ENCODE measurements at places on chromosomes 7 and 10.

- no peak for DNase-seq
Measured at GRCh38 chr7:105224884-105225651, 163.7 kb downstream of the SRPK2 start.

DNA sequence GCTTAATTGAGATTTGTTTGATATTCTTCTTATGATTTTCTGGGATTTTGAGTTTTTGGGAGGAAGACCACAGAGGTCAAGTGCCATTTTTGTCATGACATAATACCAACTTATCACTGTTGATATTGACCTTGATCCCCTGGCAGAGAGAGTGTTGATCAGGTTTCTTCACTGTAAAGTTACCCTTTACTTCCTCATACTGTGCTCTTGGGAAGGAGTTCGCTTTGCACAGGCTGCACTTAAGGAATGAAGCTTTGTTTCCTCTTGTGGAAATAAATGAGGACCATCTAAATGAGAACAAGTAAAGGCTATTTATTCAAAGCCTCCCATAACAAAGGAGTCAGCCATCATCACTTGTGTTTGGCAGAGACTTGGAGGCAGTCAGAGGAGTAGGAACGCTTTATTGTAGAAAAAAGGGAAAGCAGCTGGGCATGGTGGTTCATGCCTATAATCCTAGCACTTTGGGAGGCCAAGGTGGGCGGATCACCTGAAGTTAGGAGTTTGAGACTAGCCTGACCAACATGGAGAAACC is 16.1 kb downstream of the ST7 start:
- no peak for DNase-seq

GRCh38 chr7:50607524-50608125 is 42.4 kb upstream of the DDC start:
- no peak for DNase-seq

DNA sequence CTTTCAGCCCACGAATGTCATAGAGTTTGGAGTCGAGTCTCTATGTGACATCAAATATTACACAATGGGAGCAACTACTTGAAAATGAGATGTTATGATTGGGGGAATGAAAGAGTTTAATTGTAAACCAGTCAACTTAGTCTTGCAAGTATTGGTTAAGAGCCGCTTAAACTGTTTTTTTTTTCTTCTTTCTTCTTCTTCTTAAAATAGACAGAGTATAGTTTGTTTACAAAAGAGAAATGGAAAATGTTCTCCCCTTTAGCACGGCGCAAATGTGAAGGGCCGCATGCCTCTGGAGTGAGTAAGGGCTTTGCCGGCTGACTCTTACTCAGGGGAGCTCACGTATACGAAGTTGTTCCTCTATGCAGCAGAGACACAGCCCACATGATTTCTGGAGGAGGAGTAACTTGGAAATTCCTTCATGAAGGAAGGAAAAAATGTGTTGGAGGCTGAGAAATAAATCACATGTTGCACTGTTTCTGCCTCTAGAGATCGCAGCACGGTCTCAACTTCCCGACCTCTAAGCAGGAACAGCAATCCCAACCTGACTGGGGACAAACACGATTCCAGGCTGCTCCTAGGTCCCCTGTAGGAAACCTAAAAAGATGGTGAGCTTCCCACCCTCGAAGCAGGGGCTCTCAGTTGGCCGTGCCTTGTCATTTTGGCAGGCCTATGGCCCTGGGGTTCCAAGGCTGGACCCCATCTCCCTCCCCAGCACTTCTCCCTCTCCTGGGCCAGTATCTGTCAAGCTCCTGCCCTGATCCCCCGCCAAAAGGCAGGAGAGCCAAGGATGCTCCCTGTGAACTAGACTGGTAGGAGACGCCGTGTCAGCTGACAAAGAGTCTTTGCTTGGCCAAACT is 44.8 kb downstream of the MYOF start:
- no peak for DNase-seq

DNA sequence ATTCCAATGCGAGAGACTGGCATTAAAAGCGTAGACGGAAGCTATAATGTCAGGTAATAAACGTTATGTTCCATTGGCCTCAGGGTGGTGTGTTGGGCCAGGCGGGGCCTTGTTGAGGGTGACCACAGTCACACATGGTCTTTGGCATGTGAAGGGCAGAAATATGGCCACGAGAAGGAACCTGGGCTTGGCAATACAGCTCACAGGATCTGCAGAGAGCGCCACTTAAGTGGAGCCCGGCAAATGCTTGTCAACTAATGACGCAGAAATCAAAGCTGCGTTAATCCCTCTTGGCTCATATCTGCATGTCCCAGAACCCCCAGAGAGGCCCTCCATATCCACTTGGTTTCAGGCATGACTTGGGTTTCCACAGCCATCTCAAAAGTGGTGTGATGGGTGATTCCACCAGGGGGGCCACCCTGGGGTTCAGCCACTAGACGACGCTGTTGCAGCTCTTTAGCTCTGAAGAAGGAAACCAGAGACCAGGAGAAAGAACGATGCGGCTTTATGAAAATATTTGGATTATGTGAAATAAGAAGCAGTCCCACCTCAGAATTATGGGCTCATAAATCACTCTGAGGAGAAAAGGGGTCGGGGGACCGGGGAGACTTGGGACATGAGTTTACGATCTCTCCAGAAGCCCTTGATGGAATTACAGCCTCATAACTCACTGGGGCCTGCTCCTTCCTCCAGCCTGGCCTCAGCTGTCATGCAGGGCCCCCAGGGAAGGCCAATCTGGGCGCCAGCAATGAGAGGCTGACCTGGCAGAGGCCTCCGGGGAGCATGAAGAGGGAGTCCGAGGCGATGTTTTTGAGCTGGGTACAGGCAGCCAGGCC is 462.5 kb downstream of the PLXNA4 start:
- no peak for DNase-seq

DNA sequence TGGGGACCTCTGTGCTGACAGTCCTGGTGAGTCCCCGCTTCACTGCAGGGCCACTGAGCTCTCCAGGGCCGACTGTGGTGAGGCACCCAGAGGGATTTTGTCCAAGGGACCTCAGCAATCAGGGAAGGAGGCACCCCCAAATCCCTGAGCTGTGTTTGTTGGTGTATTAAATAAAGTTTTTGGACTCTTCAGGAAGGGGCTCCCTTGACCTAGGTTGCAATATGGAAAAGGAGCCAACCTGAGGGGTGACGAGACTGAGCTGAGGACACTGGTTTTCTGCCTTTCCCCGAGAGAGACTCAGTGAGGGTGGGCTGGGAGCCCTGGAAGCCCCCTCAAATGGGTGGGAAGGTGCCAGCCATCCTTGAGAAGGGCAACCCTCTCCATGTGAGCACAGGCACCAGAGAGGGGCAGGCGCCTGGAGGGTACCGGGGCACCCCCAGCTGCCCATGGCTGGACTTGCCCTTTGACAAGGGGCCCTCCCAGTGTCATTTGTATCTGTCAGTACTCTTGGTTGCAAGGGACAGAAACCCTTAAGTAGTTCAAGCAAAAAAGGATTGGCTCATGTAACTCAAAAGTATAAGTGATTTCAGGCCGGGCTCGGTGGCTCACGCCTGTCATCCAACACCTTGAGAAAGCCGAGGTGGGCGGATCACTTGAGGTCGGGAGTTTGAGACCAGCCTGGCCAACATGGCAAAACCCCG is 72.8 kb downstream of the C10orf105 start:
- DNase-seq, result no peak

- no peak for DNase-seq
Measured at GRCh38 chr10:9137368-9137767, 1082.9 kb downstream of the GATA3 start.

DNA sequence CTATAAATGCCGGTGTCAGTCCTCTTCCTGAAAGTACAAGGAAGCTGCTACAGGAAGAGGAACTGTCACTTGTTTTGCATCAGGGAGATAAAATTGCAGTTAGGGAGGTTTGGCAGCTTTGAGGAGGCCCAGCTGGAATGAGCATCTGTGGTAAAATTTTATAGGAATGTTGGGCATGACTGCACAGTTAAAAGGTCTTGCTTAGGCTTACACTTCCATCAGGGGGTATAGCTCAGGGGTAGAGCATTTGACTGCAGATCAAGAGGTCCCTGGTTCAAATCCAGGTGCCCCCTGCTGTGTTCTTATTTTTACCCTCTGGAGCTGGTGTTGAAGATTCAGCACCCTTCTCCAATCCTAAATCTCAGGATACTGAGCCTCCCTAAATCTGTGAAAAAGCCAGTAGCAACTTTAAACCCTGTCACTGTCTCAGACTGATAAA is 65.9 kb downstream of the ZNF467 start:
- no peak for DNase-seq

DNA sequence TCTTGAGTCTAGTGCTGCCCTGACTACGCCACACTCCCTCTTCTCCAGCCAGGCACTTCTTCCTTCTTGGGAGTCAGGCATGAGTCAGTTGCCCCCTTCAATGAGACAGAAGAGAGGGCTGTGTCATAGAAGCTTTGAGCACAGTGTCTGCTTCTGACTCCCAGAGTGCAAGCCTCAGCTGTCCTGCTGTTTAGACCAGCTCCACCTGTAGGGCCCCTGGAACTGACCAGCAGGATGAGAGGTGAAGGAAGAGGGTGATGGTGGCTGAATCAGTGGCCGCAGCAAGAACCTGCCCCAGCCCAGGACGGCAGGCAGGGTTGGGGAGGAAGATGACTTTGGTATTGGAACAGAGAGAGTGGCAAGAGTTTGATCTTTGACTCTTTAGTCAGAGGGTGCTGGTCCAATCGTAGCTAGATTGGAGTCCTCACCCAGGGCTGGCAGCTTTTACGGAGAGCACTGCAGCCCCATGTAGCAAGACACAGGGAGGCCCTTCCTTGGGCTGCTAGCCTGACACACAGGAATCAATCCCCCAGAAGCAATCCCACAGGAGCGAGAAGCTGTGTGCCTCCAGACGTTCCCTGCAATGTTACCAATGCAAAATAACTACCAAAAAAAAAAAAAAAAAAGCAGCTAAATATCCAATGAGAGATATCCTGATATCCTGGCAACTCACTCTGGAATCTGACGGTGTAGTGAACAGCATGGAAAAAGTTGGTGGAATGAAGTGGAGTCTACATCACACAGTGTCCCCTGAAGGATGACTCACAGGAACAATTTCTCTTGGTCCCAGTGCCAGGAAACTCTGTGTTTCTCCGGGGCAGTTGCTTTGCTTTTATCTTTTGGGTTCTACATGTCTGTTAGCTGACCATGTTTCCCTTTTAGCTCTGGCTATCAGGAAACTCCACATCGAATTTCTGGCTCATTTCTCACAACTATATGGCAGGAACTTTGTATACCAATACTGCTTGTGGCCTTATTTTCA is 6.9 kb downstream of the C10orf62 start:
- no peak for DNase-seq

DNA sequence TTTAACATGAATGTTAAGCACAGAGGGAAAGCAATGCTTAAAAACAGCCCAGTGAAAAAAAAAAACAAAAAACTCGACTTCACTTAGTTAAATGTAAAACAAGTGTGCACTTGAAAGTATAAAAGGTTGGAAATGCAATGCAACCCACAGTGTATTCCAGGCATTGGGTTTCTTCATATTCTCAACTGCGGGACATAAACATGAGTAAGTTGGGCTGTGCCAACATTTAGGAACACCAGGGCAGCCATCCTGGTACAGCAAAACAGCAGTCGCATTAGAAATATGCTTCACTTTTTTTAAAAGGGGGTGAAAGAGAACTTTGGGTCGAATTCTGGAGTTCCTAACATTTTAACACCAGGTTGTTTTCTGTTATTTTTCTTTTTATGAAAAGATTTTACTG is 937 bp downstream of the STEAP1 start:
- no peak for DNase-seq

GRCh38 chr10:13100349-13101294 is 659 bp downstream of the OPTN start:
- DNase-seq, result no peak

DNA sequence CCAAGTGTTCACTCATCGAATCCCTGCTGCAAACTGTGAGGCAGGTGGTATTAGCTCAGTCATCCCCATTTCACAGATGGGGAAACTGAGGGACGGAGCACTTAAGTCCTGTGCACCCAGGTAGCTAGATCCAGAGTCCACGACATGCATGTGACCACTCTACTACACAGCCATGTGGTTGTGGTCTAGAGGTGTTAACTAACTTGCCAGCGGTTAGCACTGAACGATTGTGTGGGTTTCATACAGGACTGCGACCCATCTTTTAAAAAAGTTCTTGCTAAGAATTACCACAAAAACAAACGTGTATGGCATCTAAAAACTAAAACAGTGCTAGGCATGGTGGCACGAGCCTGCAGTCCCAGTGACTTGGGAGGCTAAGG is 16.1 kb upstream of the ABCC2 start:
- no peak for DNase-seq

DNA sequence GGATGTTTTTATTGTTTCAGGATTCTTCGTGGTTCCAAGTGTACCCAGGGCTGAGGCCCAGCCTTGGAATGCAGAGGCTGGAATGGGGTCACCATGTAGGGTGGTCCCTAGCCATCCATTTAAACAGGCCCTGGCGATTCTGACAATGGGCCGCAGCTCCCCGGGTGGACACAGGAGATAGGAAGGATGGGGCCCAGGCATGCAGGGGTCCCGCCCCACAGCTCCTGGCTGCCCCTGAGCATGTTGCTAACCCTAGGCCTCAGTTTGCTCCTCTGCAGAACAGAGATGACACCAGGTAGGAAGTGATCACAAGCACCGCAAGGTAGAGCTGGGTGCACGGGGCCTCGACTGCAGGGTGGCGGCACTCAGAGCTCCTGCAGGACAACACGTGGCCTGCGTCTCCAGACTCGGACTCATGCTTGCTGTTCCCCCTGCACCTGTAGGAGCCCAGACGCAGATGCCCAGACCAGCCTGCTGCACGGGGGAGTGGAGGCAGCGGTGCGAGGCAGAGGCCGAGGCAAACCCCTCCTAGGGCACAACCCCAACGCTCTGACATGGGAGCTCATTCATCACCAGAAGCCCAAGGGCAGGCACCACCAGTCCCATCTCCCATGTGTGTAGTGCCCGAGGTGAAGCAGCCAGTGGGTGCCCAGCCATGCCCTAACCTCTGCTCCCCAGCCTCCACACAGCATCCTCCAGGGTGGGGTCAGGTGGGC is 25.5 kb downstream of the VIPR2 start:
- DNase-seq, result no peak

DNA sequence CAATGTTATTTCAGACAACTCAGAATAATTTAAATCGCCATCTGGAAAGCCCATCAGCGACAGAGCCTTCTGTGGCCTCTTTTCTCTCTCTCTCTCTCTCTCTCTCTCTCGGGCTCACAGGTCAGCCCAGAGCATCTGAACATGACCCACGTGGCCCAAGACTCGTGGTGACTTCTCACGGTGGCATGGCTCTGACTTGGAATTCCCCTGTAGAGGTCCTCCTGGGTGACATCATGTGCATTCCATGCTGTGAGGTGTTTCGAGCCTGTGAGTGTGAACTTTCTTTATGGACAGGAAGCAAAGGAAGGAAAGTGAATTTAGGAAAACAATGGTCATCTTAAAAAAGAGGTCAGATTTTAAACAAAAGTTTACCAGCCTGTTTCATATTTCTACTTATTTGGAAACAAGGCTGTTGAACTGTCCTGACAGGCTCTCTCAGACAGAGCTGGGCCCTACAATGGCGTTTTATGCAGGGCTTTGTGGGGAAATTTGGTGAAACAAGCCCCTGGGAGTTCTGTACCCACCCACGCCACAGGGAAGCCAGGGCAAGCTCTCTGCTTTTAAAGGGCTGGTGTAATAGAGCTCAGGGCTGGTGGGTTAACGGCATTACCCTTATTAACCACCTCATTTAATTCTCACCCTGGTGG is 359.7 kb upstream of the ZNF32 start:
- no peak for DNase-seq
